Upper lobe of right lung (tissue), 1 donor: ENCODE measurements at places on chromosomes 12 and 14.

GRCh38 chr12:55720894-55721444 lies 776 bp downstream of the RDH5 start:
- DNase-seq = peak; percentile 78

GRCh38 chr12:106145539-106146447 lies 7.0 kb upstream of the NUAK1 start:
- no peak for DNase-seq

DNA sequence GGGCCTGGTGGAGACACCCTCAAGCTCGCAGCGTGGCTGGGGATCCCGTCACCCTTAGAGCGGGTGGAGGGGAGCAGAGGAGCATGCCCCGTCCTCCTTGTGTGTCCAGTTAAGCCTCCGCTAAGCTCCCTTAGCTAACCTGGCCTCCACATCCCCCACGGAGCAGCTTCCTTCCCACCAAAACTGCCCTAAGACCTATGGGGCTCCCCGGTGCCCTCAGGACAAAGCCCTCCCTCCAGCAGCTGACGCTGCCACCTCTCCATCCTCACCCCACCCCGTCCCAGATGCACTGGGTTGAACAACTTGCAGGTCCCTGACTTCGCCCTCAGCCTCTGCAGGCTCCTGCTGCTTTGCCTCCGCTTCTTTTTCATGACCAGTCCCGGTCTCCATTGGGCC lies 4.0 kb downstream of the AHNAK2 start:
- DNase-seq = no peak

DNA sequence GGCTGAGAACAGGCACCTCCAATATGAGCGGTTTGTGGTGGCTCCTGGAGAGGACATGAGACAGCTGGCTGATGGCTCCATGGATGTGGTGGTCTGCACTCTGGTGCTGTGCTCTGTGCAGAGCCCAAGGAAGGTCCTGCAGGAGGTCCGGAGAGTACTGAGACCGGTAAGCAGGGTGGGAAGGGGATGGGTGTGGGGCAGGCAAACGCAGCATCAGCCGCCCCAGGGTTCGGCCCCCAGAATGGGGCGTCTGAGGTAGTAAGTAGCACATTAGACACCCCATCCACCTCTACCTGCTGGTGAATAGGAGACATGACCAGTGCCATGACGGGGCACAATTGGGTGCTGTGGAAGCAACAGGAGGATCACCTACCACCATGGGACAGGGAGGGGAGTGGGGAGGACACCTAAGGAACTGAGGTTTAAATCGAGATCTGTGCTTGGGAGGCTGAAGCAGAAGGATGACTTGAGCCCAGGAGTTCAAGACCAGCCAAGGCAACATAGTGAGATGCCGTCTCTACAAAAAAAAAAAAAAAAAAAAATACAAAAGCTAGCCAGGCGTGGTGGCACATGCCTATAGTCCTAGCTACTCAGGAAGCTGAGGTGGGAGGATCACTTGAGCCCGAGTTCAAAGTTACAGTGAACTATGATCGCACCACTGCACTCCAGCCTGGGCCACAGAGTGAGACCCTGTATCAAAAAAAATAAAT lies 25.5 kb downstream of the ITGA7 start:
- no peak for DNase-seq

DNA sequence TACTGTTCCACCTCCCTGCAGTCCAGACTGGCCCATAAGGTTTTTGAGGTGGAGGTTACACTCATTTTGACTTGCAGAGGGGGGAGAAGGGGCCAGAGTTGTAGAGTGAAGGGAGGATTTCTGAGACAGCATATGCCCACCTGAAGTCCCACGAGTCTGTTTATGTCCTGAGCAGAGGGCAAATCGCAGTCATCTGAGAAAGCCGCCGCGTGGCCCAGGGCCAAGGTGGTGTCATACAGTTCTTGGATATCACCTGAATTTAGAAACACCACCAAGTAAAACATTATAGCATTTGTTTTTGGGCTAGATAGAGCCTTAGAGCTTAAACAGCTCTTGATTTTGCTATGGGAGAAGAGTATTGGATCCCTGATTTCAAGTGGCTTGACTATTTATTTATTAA lies 30.9 kb downstream of the TDG start:
- no peak for DNase-seq

- DNase-seq = no peak
Observed at GRCh38 chr12:119589097-119589496, 4.5 kb upstream of the TMEM233 start.

DNA sequence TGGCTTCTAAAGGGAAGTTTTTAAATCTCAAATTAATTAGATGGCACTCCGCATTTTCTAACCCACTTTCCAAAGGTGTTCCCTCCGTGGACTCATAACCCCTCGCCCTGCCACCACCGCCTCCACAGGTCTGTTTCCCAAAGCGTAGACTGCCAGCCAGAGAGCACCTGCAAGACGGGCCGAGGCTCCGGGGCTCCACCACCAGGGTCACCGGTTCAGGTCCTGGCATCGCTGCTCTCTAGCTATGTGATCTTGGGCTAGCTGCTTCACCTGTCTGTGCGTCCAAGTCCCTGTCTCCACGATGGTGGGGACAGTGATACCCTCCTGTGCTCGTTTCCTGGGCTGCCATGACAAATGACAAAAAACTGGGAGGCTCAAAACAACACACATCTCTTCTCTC lies 11.5 kb downstream of the RIMBP2 start:
- DNase-seq = no peak

- DNase-seq = no peak
Observed at GRCh38 chr12:132514216-132514820, 24.4 kb downstream of the FBRSL1 start.

DNA sequence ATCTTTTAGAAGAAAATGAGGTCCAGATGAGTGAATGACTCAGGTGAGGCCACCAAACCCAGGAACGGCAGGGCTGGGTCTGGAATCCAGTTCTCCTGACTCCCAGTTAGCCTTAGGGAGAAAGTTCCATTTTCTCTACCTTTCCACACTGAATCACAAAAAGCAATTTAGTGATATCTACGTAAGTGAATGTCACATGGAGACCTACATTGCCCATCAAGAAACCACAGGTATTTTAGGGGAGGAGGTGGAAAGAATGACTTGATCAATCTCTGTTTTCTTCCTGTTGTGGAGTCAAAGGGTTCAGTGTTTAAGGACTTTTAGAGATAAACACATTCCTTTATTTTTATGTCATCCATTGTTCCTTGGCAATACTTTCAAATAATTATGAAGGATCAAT lies 106.9 kb upstream of the PTPRB start:
- DNase-seq = no peak

GRCh38 chr12:112848972-112849371 lies 57.4 kb downstream of the RPH3A start:
- DNase-seq = no peak

GRCh38 chr14:89616852-89617341 lies 199.9 kb upstream of the FOXN3 start:
- DNase-seq = no peak

GRCh38 chr14:99575043-99576023 lies 28.7 kb downstream of the CCDC85C start:
- DNase-seq = peak; percentile 91

- DNase-seq = no peak
Observed at GRCh38 chr14:24556756-24557155, 19.3 kb downstream of the CTSG start.

GRCh38 chr12:111393700-111394300 lies 11.9 kb upstream of the SH2B3 start:
- DNase-seq = peak; percentile 88

GRCh38 chr14:21868442-21869046 lies 194.9 kb upstream of the OR4E1 start:
- DNase-seq = no peak

DNA sequence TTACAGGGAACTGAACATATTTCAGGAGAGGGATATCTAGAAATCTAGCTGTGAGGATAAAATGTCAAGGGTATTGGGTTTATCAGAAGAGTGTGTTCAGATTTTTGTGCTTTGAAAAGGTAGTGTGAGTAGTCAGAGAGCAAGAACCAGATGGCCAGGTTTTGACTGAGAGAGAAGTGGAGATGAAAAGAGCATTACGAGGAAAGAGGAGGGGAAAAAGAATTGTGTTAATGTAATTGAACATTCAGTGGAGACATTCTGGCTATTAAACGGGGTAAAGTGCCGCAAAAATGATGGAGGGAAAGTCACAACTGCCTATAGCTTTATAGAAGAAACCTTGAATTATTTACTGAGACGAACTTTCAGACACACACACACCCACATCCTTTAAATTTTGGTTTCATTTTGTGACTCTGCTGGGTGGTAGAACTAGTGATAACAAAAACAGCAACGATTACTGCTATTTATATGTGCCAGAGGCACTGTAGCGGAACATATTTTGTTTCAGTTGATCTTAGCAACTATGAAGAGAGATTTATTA lies 213.6 kb downstream of the ERC1 start:
- no peak for DNase-seq

- no peak for DNase-seq
Observed at GRCh38 chr12:2895051-2895451, 4.4 kb downstream of the TULP3 start.

- no peak for DNase-seq
Observed at GRCh38 chr12:65675141-65675621, 149.1 kb upstream of the HMGA2 start.

DNA sequence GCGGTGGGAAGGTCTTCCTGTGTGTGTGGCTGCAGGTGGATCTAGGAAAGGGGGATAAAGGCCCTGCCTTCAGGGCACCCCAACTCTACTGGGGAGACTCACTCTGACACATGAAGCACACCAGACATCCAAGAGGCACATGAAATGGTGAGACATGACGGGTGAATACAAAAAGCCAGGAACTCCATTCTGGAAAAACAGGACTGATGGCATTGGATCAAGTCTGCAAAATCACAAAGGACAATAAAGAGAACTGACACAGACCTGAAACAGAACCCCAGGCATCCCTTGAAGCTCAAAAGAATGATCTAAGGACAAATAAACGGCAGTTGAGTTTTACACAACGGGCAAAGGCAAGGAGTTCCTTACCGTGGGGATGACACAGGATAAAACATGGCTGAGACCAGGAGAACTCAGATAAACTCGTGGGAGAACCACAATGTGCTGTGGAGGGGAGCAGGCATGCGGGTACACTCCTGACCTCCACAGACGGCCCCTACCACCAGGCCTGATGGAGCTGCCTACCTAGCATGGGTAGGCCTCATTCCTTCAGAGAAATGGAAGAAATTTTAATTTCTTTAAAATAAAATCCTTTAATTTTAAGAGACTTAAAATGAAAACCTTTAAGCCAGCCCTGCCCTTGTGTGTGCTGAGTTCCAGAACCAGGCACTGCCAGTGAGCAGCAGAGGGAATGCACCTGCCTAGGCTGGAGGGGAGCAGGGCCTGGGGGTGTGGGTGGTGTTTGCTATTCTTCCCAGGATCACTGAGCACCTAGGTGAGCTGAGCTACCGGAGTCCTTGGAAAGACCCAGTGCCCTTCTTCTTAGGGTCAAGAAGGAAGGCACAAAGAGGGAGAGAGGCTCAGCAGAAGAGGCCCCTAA lies 100.1 kb downstream of the SINHCAF start:
- DNase-seq = no peak

DNA sequence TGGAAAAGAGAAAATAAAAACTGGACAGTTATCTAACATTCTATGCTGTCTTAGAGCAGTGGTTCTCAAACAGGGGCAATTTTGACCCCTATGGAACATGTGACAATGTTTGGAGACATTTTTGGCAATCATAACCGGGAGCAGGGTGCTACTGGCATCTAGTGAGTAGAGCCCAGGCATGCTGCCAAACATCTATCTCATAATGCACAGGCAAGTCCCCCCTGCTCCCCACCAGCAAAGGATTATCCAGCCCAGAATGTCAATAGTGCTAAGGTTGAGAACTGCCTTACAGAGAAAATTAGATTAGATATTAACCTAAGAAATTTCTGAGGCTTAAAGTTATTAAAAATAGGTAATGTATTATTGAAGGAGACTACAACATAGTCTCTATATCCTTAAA lies 22.9 kb upstream of the CATSPERB start:
- no peak for DNase-seq

DNA sequence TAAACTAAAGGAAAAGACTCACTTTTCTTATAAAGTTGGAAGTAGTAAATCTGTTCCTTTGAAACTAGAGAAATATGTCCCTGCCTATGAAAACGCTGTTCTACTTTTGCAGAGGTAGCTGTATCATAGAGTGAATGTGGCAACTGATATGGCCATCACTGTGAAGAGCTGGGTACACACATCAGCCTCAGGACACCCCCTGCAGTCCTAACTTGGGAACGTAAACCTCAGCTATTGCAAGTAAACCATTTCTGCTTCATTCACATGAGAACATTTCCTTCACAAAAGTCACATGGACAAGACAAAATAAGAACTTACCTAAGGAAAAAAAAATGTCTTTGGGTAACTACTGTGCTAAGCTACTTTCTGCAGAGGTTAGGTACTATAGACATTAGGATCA lies 233.3 kb upstream of the PPFIA2 start:
- DNase-seq = no peak

DNA sequence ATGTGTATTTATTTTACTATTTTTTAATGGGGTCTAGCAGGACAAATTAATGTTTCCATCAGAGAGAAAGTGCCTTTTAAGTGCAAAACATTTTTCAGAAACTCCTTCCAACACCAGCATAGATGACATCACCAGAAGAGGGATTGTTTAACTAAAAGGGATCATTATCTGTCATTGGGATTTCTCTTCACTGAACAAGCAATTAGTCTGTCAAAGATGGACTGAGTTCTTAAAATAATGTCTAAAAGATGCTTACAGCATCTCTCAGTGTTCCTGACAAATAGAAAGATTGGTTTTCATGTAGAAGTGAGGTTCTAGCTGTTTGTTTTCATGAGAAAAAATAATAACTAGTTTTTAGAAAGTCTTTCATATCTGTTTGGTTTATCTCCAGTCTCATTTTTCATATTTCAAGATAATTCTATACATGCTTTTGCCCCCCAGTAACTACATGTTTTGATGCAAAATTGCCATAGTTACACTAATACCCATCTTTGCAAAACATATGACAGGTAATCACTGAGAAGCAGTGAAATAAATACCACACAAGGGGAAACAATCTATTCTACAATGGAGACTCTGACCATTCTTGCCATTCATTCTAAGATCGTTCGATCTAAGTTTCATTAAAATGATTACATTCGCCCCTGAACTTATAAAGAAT lies 850.3 kb downstream of the GALC start:
- no peak for DNase-seq

GRCh38 chr14:37595809-37596621 lies 586 bp downstream of the TTC6 start:
- peak; percentile 91 for DNase-seq

GRCh38 chr14:102461490-102462338 lies 47.9 kb downstream of the ANKRD9 start:
- no peak for DNase-seq

DNA sequence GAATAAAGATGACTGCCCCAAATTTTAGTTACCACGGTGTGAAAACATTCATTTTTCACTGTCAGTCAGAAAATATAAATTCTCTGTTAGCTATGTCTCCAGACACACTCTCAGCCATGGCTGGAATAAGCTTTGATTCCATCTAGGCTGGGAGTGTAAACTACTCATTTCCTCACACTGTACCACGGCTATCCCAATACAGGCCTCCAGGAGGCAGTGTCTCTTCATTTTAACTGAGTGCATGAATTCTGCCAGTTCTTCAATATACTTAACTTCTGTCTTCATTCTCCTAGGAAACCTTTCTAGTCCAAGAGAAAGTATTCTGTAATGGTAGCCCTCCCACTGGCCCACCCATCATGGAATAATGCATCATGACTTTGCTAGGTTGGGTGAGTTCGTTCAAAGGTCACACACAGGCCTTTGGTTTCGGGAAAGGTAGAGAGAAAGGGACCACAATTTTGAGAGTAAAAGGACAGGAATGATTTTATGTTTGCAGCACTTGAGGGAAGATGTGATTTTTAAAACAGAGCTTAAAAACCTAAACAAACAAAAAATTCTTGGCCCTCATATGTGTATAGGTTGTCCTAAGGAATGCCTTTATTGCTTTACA lies 381.1 kb downstream of the SEC23A start:
- no peak for DNase-seq

- no peak for DNase-seq
Observed at GRCh38 chr12:5944688-5945070, 380 bp downstream of the ANO2 start.
